ENCODE measurements at places on chromosomes 16 and 17. TPM values are rescaled to one million over a fixed set of nuclear protein-coding genes. Genes with fewer than 3 reads are reported as not detected.

DNA sequence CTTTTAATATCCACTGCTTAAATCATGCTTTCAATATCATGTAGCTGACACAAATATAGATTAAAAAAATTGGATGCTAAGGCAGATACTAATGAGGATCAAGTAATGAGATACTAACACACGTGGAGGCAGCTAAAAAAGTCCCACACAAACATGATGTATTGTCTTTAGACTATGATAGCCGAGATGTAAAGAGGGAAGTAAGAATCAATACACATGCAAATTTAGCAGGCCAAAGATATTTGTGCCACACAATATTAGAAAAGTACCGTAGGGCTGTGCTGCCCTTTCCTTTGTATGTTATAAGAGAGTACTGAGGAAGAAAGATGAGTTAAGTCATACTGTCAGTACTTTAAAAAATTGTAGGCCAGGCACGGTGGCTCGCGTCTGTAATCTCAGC, 51.4 kb upstream of the STAC2 start:
- DNase-seq, result no peak

- DNase-seq, result no peak
These were observed 30.2 kb downstream of the TBX4 start for GRCh38 chr17:61482467-61482866.

Gene NR1D1
- total RNA-seq, result 19.1 TPM

DNA sequence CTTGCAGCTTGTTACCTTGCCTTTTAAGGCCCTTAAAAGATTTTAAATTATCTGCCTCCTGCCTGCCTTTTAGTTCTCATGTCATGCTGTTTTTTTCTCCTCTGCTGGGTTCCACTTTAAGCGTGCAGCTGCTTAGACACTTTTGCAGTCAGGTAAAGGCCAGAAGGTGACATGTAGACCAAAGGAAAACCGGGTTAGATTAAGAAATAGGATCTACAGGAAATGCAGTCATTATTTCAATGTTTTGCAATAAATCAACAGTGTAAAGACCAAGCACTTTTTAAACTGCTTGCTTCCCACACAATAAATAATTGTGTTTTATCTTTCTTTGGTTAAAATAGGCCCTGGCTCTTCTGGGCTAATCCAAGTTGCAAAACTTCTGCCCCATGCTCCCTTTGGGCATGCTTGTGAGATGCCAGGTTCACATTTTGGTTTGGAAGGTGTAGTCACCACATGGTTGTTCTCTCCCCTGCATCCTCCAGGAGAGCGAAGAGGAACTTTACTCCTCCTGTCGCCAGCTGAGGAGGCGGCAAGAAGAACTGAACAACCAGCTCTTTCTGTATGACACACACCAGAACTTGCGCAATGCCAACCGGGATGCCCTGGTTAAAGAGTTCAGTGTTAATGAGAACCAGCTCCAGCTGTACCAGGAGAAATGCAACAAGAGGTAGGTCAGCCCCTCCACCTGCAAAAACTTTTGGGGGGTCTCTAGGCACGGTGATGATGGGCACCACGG, 54.9 kb downstream of the SDR42E1 start:
- DNase-seq, result no peak

DNA sequence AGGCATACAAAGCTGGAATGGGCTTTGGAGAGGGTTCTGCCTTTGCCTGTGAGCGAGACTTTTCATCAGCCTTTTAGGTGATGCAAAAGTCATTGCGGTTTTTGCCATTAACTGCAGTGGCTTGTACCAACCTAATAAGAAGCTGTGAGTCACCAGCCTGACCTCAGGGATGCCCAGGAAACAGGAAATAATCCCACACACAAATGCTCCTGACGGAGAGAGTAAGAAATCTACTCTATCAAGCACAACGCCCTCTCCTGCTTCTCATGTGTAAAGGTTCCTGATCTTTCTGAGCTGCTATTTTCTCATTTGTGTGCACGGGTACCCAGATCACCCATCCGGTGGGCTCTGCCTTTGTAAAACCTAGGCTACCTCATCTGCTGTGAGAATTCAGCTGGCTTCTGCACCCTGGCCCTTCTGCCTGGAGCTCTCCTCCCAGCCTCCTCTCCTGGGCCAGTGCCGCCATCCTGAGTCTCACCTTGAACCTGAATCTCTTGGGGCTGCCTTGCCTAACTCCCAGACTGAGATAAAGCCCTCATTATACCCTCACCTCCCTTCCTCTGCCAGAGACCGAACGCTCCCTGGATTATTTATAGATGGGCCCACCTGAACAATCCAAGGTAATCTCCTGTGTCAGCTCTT, 299.7 kb downstream of the C16orf95 start:
- DNase-seq, result no peak

DNA sequence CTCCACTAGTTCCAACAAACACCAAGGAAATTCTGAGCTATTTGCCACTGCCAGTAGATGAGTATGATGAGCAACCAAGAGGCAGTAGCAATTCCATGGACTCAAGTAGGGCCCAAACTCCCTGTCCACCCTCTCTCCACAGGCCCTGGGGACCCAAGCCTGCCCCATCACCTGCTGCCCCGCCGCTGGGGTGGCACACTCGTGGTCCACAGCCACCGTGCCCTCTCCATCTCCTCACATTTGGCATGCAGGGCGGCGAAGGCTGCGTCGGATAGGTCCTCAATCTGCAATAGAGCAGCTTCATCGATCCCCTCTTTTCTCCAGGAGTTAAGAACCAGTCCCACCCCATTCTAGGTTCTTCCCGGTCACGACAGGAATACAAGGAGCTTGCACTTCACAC, 33.9 kb downstream of the STH start:
- DNase-seq, result no peak

DNA sequence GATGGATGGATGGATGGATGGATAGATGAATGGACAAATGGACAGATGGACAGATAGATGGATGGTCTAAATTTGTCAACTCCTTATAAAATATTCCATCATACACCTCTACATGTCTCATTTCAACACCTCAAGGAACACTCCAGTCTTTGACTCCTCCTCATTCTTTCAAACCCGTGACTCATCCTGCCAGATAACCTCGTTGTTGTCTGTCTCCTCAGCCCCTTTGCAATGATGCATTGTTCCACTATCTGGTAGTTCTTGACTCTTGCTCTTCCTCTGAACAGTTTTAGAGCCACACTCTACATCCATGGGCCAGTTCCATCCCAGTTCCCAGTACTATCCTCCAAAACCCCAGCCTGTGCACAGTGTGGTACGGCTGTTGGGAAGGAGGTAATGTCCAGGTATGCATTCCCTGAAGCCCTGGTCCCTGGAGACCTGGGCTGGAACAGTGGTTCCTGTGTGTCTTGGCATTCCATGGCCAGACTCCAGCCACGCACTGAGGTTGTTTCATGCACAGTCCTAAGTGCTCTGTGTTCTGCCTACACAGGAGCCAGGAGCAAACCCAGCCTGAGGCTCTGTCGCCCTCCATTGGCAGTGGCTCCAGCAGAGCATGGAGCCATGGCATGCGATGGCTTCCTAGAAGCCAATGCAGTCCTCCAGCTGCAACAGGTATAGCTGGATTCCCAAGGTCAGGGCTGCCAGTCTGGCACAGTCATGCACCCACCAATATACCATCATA, 105.7 kb downstream of the C17orf67 start:
- DNase-seq, result no peak

- DNase-seq, result no peak
These were observed 26.0 kb downstream of the DCUN1D3 start for GRCh38 chr16:20874088-20874581.

DNA sequence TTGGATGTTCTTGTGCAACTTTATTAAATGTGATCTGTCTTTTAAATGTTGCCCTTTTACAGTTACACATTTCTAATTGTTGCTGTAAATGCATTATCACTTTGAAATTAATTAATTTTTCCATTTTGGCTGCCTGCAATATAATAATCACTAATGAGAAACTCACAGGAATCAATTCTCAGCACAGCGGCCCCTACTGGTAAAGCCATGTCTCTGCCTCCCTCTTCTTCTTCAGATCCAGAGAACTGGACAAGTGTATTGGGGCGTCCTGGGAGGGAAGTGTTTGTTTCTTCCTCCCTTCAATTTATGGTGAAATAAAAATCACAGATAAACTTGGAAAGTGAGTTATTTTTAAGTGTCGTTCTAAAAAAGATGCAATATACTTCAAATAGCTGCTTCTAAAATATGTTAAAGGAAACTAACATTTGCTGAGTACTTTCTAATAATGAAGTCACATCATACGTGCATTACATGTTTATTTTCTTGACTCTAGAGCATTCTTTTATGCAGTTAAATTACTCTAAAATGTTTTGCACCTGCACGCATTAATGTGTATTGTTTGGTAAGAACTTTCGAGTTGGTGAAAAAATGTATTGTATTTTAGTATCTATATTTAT, 338.0 kb downstream of the WWOX start:
- no peak for DNase-seq

GRCh38 chr16:56063111-56063510, 128.2 kb upstream of the GNAO1 start:
- DNase-seq, result no peak

GRCh38 chr16:90041896-90042473, 22.7 kb upstream of the DBNDD1 start:
- no peak for DNase-seq

Gene GJC1
- 18.8 TPM for total RNA-seq

- no peak for DNase-seq
These were observed 52.0 kb downstream of the MAP2K6 start for GRCh38 chr17:69466451-69466850.

- DNase-seq, result no peak
These were observed 185.5 kb upstream of the NLRP1 start for GRCh38 chr17:5769593-5770354.

GRCh38 chr16:64469906-64470702, 651.8 kb downstream of the CDH11 start:
- peak; percentile 28 for DNase-seq

Gene RFFL
- 10.1 TPM for total RNA-seq

Gene SYT17
- 0.49 TPM for total RNA-seq

- DNase-seq, result no peak
These were observed 47.0 kb downstream of the SLC7A5 start for GRCh38 chr16:87822108-87822970.

- DNase-seq, result no peak
These were observed 17.5 kb downstream of the KRT33A start for GRCh38 chr17:41333098-41333497.

DNA sequence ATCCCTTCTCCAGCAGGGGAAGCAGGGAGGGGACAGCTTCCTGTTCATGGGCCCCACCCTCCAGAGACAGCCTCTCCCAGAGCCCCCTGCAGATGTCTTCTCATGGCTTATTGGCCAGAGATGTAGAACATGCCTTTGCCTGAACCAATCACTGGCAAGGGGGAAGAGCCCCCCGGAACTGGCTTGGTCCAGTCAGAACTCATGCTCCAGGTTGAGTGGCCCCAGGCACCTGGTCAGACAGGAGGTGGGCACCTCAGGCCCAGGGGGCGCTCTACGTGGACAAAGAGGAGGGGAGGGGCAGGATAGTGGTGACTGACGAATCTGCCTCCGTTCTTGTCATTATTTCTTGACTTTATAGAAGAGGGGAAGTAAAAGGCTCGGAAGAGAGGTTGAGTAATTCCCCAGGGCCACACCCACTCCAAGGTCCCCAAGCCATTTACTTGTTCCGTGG, 23.6 kb downstream of the RAB11FIP4 start:
- DNase-seq, result no peak

Gene GJD3
- 0.88 TPM for total RNA-seq

DNA sequence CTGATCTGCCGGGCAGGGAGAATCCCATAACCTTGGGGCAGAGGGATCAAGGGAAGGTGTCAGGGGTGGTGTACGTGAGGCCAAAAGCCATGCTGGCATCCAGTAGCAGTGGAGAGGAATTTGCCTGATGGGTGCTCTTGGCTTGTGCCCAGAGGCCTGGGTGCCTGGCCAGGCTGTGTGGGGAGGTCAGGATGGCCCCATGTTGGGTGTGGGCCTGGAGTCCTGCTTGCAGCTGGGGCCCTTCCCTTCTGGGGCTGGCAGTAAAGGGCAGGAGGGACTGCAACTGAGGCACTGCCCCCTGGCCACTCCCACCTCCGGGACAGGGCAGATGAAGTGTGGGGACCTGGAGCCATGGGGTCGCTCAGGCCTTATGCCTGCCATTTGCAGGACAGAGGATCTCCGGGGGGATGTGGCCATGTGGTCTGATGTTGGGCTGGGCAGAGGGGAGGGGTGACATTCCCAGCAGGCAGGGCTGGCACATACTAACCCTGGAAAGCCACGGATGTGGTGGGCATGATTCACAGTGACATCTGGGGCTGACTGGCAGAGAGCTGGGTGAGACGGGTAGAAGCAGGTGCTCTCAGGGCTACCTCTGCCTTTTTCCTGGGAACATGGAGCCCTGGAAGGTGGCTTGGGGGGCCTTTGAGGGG, 3.5 kb downstream of the FMNL1 start:
- no peak for DNase-seq

Gene GDPD1
- total RNA-seq, result 2.9 TPM

Gene MCRIP1
- 110 TPM for total RNA-seq

DNA sequence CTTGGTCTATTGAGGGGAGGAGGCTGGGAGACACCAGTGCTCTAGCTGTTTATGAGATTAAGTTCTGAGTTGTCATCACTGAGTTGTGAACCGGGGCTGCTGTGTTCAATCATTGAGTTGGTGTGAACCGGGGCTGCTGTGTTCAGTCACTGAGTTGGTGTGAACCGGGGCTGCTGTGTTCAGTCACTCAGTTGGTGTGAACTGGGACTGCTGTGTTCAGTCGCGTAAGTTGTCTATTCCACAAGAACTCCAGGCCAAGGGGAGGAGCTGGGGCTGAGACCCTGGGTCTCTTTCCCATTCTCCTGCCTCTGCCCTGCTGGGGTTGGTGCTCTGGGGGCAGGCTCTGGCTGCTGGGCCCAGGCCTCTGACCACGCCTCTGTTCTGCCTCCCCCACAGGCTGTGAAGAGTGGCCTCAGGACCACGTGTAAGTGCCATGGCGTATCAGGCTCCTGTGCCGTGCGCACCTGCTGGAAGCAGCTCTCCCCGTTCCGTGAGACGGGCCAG, 24.5 kb downstream of the WNT9B start:
- no peak for DNase-seq

GRCh38 chr16:57798267-57798810, 4.0 kb downstream of the KIFC3 start:
- no peak for DNase-seq

Gene C17orf50
- not detected for total RNA-seq

DNA sequence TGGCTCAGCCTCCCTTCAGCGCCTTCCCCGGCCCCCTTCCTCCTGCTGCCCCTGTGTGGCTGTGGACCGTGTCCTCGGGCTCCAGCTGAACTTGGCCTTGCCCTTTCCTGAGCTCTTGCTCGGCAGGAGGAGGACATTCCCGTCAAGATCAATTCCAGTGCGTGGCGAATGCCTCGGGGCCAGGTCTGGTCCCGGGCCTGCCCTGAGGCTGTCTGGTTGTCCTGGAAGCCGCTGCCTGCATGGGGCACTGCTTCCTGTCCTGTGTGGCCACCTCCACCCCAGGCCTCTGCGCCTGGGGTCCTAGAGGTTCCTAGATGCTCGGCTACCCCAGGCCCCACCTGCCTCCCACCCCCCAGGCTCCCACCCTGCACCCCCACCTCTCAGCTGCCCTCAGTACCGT, 12.8 kb downstream of the BAHCC1 start:
- DNase-seq, result no peak

DNA sequence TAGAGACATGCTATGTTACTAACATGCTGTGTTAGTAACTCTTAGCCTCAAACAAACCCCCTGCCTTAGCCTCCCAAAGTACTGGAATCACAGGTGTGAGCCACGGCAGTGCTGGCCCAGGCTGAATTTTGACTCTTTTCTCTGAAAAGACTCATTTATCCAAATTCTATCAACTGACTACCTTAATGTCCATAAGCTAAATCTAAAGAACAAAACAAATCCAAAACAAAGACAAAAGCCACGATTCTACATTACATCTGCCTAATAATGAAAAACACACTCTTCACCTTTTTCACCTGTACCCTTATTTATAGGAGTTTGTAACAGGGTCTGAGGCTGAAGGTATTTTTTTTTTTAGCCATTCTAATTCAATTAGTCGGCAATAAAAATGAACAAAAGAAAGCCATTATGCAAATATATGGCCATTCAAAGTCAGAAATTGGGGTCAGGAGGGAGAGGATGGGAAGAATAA, 432.5 kb downstream of the RBFOX1 start:
- no peak for DNase-seq

Measured in left ventricle myocardium inferior (tissue), 1 donor.